CD4-positive, alpha-beta T cell treated with Interleukin-21 for 1 hour (primary cell): ENCODE measurements at places on chromosomes 2 and 18.

GRCh38 chr2:177260379-177260778 lies 4.1 kb downstream of the NFE2L2 start:
- no peak for DNase-seq

DNA sequence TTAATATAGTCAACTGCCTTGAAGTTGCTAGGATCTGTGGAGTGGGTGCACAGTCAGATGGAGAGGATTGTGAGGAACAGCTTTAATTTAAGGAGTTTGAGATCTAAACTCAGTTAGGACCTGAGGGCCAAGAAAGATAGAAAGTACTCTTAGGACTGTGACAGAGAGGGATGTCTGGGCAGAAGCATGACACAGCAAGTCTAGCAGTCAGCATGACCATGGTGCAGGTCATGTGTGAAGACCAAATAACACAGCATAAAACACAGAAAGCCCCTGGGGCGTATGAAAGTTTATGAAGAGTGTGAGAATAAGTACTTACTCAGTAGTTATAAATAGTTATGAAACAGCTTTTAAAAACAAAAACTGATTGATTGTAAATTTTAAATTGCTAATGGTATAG lies 107.2 kb downstream of the GALNT1 start:
- no peak for DNase-seq

- no peak for DNase-seq
Measured at GRCh38 chr2:128362889-128363228, 44.2 kb upstream of the HS6ST1 start.

- no peak for DNase-seq
Measured at GRCh38 chr2:178204977-178205376, 10.7 kb downstream of the OSBPL6 start.

DNA sequence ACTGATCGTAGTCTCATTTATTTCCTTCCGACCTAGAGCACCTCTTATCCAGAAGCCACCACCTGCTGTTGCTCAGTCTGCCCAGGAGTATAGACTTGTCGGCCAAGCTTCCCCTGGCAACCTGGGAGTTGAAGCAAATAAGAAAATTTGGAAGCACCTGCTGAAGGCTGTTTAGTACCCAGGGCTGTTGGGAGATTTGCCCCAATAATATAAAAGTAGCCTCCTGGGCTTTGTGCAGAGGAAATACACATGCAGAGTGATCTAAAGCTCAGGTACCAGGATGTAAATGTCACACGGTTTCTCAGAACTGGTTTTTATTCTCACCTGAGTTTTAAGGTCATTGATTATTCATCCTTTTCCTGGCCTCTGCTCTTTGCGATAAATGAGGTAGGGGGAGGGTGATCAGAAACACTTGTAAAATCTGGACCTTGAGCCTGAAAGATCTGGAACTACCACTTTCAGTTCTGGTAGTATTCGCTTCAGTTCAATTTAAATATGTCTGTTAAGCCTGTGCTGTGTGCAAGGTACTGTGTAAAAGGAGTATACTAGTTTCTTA lies 789 bp upstream of the COX7A2L start:
- no peak for DNase-seq

DNA sequence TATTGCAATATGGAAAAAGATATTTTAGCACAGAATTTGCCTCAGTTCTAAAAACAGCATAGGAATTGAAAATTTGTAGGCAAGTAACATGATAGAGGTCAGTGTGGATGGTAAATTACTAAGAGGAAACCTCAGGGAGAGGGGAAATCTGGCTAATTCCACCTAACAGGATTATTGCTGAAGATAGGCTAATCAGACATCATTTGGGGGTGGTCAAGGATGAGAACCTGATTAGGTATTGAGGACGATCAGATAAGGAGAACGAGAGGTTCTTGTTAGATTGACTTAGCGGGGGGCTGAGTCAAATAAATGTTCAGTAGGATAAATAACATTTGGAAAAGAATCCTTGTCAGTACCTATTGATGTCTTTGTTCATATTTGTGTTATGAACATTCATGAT lies 543.2 kb upstream of the LRRTM4 start:
- DNase-seq: no peak

DNA sequence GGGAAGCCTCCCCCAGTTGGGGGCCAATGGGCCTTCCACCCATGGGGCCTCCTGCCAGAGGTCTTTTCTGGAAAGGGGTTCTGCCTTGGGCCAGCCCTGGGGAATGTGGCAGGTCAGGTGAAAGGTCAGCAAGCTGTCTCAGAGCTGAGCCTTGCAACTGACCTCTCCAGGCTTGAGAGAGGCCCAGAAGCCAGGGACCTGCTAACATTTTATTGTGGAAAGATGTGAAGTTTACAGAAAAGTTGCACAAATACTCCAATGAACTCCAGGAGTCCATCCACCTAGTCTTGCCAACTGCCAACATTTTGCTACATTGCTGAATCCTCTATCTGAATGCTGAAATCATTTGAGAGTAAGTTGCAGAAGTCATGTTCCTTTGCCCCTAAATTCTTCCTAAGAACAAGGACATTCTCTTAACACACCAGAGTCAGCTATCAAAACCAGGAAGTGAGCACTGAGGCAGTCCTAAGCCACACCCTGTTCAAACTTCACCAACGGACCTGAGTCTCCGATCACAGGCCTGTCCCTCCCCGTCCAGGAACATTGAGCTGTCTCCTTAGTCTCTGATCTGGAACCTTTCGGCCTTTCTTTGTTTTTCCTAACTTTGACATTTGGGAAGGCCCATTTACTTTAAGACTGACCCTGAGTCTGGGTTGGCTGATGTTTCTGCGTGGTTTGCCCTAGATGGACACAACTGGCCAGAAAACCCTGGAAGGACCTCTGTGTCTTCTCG lies 4.0 kb downstream of the SNORC start:
- no peak for DNase-seq

GRCh38 chr2:5077479-5078089 lies 614.6 kb upstream of the SOX11 start:
- DNase-seq: no peak

GRCh38 chr18:9835825-9836224 lies 49.9 kb upstream of the TXNDC2 start:
- DNase-seq: no peak

- DNase-seq: peak; percentile 53
Measured at GRCh38 chr2:1509271-1510065, 96.2 kb downstream of the TPO start.

DNA sequence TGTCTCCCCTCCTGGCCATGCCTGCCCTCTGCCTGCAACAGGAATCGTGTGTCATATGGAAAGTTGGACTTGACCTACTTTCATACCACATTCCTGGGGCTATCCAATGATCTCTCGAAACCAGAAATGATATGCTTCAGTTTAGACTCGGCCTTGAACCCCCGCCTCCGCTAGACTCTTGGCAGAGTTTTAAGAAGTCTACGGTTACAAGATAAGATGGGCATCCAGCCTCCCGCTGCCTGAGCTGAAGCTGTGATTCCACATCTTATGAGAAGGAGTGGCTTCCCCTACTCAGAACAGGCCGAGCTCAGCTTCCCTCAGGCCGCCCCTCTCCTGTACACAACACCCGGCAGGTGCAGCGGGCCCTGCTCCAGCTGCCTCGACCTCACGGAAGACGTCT lies 73.9 kb downstream of the MTCL1 start:
- no peak for DNase-seq

GRCh38 chr2:238907717-238908173 lies 59.9 kb downstream of the TWIST2 start:
- no peak for DNase-seq

DNA sequence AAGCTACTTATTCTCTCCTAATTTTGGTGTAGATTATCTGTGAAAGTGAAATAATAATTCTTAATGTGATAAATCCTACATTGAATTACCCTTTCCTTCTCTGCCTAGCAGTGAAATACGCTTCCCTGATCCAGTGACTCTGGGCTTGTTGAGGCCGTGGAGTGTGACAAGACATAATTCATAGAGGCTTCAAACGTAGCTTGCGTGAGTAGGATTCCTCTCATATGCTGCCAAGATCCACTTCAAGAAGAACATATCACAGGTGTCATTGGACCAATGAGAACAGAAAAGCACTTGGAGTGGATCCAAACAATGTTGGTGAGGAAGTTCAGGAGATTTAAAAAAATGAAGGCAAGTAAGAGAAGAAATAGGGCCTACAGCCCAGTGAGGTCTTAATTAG lies 221.3 kb upstream of the TMEFF2 start:
- no peak for DNase-seq

GRCh38 chr2:69694894-69695849 lies 46.8 kb upstream of the ANXA4 start:
- DNase-seq: no peak

DNA sequence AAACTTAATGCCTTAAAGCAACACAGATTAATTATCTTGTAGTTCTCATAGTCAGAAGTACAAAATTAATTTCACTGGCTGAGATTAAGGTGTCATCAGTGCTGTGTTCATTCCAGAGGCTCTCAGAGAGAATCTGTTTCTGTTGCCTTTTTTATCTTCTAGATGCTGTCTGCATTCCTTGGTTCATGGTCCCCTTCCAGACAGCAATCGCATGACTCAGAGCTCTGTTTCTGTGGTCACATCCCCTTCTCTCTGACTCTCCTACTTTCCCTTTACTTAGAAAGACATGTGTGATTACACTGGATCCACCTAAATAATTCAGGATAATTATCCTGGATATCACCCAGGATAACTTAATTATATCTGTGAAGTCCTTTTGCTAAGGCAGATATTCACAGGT lies 148.6 kb downstream of the MAIP1 start:
- DNase-seq: no peak

DNA sequence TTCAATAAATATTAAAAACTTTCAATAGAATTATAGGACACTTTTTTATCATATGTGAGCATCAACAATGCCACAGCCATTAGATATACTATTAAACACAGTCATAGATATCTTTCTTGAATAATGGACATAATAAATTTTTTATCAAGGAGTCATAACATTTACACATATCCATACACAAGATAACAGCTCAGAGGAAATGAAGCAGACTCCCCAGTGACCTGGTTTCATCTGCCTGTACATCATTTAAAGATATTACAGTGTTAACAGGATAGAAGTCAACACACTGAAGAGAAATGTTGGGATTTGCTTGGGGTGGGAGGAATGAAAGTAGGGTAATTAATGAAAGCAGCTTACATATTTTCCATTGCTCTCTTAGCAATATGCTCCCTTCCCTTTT lies 5.1 kb downstream of the SCG2 start:
- no peak for DNase-seq

- DNase-seq: no peak
Measured at GRCh38 chr18:45014047-45014501, 333.4 kb downstream of the SETBP1 start.

DNA sequence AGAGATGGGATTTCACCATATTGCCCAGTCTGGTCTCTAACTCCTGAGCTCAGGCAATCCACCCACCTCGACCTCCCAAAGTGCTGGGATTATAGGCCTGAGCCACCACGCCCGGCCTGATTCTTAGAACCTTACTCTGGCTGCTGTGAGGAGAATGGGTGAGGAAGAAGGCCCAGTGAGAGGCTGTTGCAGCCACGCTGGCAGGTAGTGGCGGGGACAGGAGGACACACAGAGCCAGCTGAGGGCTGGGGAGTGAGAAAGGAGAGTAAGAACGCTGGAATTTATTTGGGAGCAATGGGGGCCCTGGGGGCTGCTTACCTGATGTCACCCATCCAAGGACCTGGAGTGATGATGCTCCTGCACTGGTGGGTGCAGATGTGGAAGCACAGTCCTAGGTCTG lies 153.8 kb upstream of the SIX3 start:
- no peak for DNase-seq

GRCh38 chr2:51620796-51621195 lies 588.9 kb upstream of the NRXN1 start:
- DNase-seq: no peak

DNA sequence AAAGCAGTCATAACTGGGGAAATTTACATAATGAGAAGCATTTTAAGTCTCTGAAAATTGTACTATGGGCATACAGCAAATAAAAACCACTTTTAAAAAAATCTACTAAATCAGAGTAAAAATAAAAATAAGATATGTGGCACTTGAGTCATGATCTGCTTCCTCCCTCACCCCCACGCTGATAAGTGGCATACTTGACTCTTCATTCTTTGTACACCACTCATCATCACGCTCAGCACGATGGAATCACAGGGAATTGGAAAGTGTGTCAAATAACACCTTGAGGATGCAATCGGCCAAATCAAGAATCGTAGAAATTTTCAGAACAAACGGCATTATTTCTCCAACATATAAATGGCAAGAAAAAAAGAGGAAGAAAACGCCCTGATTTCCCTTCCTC lies 41.1 kb upstream of the REG3G start:
- no peak for DNase-seq

DNA sequence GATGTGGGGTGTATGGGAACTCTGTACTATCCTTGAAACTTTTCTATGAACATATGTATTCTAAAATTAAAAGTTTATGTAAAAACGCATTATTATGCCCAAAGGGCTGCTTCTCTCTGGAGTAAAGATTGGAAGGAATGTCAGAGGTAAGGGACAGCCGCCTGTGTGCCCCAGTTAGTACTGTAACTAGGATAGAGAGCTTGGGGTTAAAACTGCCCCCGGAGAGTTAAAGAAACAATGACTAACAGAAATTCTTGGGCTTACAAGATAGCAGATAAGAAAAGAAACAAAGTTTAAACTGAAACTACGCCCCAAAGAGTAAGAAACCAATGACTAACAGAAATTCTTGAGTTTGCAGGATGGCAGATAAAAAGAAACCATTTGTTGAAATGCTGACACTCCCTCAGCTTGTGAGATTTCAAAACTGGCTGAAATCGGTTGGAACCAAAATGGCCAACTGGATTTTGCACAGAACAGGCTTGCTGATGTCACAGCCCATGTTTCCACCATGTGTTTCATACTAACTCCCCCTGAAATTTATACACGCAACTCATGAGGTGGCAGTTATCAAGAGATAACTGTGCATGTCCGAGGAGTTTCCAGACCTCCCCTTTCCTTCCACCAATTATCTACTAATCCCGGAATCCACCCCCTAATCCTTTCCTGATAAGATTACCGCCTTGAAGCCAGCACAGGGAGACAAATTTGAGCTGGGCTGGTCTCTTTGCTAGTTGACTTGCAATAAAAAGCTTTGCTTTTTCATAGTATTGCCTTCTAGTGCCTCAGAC lies 8.7 kb upstream of the TXNDC2 start:
- no peak for DNase-seq

GRCh38 chr2:164420787-164421186 lies 200.5 kb downstream of the GRB14 start:
- no peak for DNase-seq

- no peak for DNase-seq
Measured at GRCh38 chr18:7038330-7038851, 79.2 kb downstream of the LAMA1 start.

GRCh38 chr2:126979039-126980003 lies 80.6 kb downstream of the TEX51 start:
- no peak for DNase-seq
